ENCODE measurements at places on chromosomes 7 and 10.

GRCh38 chr10:43778571-43778970 lies 129.9 kb upstream of the ZNF32 start:
- peaks cover 8% of the 10 kb centered on the region for H3K27me3 ChIP-seq
- no peak for DNase-seq
- no peaks in the 10 kb centered on the region for H3K36me3 ChIP-seq

- no peak overlapping the region for H3K27ac ChIP-seq
- no peaks in the 10 kb centered on the region for H3K36me3 ChIP-seq
- H3K4me1 ChIP-seq = no peaks in the 10 kb centered on the region
- peaks cover 6% of the 10 kb centered on the region for H3K27me3 ChIP-seq
- no peak overlapping the region for H3K4me3 ChIP-seq
Measured at GRCh38 chr10:114577133-114577532, 80.9 kb downstream of the ABLIM1 start.

GRCh38 chr7:92824450-92824849 lies 11.9 kb downstream of the CDK6 start:
- H3K27ac ChIP-seq = no peak overlapping the region
- no peak overlapping the region for H3K4me3 ChIP-seq
- peaks cover 4% of the 10 kb centered on the region for H3K36me3 ChIP-seq

- H3K27me3 ChIP-seq = no peaks in the 10 kb centered on the region
- H3K36me3 ChIP-seq = no peaks in the 10 kb centered on the region
- H3K4me3 ChIP-seq = no peak overlapping the region
- DNase-seq = no peak
- no peaks in the 10 kb centered on the region for H3K4me1 ChIP-seq
Measured at GRCh38 chr7:45690762-45691150, 116.6 kb downstream of the ADCY1 start.

- peak overlapping the region; percentile 30 for H3K4me3 ChIP-seq
- no peaks in the 10 kb centered on the region for H3K27me3 ChIP-seq
- H3K36me3 ChIP-seq = no peaks in the 10 kb centered on the region
- peaks cover 57% of the 10 kb centered on the region for H3K4me1 ChIP-seq
- H3K27ac ChIP-seq = peak overlapping the region; percentile 7
Measured at GRCh38 chr10:50540826-50541122, 83.0 kb downstream of the SGMS1 start.

DNA sequence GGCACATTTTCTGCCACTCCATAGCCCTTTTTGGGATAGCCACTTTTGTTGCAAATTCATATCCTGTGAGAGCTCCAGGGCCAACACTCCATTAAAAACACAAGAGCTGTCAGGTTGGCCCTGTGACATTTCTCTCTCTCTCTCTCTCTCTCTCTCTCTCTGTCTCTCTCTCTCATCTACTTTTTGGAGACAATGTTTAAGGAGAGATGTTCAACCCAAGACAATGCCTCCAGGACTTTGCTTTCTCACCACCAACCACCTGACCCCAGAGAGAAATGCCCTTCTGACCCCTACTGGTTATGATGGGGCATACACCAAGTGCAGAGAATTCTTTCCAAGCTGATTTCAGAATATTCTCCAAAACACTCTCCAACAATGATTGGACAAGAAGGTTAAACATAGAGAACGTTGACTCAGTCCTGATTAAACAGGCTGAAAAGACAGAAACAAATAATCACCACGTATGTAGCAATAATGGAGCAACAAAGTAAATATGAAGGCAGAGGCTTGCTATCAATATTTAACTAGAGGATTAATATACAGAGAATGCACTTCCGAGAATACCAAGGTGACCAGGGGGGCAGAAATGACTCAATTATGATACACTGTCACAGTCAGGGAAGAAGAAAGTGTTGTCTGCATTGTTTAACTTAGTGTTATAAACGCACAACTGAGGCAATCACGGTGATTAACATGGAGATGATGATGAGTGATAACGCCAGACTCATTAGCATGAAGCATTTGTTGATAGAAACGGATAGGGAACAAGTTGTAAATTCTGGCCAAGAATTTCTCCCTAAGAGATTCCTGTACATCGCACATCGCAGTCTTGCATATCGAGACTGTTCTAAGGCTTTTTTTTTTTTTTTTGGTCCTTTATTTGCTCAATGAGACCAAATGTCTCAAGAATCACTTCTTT lies 178.5 kb downstream of the NRP1 start:
- no peak overlapping the region for H3K4me3 ChIP-seq
- peaks cover 33% of the 10 kb centered on the region for H3K4me1 ChIP-seq
- no peaks in the 10 kb centered on the region for H3K36me3 ChIP-seq
- H3K27ac ChIP-seq = peak overlapping the region; percentile 72

GRCh38 chr7:157928171-157928794 lies 591.5 kb downstream of the DNAJB6 start:
- no peaks in the 10 kb centered on the region for H3K36me3 ChIP-seq
- H3K4me1 ChIP-seq = no peaks in the 10 kb centered on the region
- H3K4me3 ChIP-seq = no peak overlapping the region
- no peak overlapping the region for H3K27ac ChIP-seq

- H3K27me3 ChIP-seq = peaks cover 35% of the 10 kb centered on the region
- H3K4me1 ChIP-seq = peaks cover 4% of the 10 kb centered on the region
- no peaks in the 10 kb centered on the region for H3K36me3 ChIP-seq
- no peak overlapping the region for H3K27ac ChIP-seq
Measured at GRCh38 chr10:100566561-100566960, 30.8 kb downstream of the HIF1AN start.

- peaks cover 24% of the 10 kb centered on the region for H3K27me3 ChIP-seq
- H3K27ac ChIP-seq = no peak overlapping the region
- DNase-seq = no peak
- H3K4me3 ChIP-seq = no peak overlapping the region
Measured at GRCh38 chr10:117534321-117535297, 7.9 kb upstream of the EMX2 start.

DNA sequence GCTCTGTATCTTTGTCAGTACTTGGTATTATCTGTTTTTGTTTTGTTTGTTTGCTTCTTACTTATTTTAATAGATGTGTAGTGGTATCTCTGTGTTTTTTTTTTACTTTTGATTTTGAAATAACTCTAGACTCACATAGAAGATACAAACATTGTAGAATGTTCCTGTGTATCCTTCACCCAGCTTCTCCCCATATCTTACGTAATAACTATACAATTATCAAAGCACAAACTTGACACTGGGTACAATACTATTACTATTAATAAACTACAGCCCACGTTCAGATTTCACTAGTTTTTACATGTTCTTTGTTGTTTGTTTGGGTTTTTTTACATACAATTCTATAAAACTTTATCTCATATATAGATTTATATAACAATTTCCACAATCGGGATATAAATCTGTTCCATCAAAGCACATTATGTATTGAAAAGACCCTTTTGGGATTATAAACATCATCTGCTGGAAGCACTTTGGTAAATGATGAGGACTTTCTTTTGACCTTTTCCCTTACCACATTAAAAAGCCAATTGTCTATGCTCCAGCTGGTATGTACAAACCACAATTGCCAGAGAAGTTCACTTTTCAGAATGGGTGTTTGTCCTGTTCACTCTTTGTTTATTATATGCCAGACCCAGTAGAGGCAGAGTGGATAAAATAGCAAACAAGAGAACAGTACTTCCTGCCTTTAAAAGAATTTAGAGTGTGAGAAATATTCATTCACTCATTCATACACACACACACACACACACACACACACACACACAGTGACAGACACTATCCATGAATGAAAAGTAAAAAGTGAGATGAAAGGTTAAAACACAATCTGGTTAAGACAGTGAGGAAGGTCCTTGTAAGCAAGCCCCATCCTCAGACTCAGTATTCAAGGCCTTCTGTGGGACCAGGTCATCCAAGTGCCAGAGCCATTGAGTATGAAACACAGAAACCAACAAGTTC lies 113.0 kb downstream of the SGMS1 start:
- H3K4me1 ChIP-seq = peaks cover 38% of the 10 kb centered on the region
- H3K36me3 ChIP-seq = peaks cover 11% of the 10 kb centered on the region
- no peaks in the 10 kb centered on the region for H3K27me3 ChIP-seq
- no peak overlapping the region for H3K27ac ChIP-seq

DNA sequence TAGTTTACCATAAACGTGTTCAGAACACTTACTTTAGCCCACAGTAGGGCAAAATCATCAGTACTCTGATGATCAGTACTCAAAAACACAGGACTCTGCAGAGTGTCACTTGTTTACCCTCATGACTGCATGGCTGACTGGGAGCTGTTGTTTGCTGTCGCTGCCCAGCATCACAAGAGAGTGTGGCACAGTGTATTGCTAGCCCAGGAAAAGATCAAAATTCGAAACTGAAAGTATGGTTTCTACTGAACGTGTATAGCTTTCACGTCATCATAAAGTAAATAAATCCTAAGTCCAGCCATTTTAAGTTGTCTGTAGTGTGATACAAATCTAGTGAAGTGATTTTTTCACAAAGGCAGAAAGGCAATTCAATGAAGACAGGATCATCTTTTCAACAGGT lies 184.6 kb downstream of the RAMP3 start:
- peaks cover 4% of the 10 kb centered on the region for H3K27me3 ChIP-seq
- H3K27ac ChIP-seq = no peak overlapping the region
- H3K4me1 ChIP-seq = peaks cover 3% of the 10 kb centered on the region
- no peaks in the 10 kb centered on the region for H3K36me3 ChIP-seq
- no peak for DNase-seq

DNA sequence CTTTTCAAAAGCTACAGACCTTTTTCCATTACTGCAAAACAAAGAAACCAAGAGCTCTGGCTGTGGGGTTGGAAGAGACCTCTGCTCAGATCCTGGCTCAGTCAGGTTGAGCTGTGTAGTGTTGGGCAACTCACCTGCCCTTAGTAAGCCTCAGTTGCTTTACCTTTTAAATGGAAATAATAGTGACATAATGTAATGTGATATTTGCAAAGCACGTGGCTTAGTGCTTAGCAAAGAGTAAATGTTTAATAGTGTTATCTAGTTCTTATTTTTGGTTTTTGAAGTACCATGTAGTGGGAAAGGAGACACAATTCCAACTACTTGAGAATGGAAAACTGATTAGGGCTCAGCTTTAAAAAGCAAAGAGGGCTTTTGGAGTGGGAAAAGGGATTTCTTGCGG lies 100.2 kb downstream of the SVIL start:
- peaks cover 2% of the 10 kb centered on the region for H3K27me3 ChIP-seq
- DNase-seq = no peak
- no peak overlapping the region for H3K27ac ChIP-seq
- no peaks in the 10 kb centered on the region for H3K4me1 ChIP-seq
- H3K4me3 ChIP-seq = no peak overlapping the region

DNA sequence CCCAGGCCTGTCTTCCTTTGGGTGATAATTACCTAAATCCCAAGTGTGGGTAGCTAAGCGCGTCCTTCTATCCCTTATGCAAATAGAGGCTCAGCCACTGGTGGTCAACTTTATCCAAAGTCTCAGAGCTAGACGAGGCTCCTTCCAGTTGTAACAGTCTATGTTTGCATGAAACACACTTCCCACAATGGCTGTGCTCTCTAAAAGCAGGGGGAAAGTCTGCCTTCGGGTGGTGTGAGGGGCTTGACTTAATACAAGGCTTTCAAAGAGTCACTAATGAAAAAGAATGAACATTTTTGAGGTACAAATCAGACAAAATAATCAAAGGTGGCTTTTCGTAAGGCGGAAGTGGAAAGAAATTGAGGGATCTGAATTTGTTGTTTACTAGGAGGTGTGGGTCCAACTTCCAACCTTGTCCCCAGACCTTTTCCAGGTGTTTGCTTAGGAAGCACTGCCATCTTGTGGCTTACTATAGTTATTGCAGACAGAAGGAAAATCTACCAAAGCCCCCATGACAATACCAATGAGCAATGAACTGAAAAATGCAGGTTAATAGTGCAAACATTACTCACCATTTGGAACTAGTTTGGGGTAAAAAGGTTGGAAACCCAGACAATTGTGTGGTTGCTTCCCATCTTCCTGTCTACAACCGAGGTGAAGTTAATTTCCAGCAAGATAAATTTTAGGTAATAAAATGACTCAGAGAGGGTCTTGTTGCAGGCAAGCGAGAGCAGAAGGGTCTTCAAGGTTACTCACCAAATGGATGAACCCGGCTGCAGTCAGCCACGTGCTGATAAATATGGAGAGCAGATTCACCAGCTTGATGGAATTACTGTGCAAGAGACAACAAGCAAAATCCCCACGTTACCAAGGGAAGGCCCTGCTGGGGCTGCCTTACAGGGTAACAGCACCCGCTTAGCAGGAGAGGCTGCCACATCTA lies 525.7 kb downstream of the KCNMA1 start:
- H3K27ac ChIP-seq = no peak overlapping the region
- no peak overlapping the region for H3K4me3 ChIP-seq
- no peaks in the 10 kb centered on the region for H3K36me3 ChIP-seq
- no peaks in the 10 kb centered on the region for H3K27me3 ChIP-seq
- H3K4me1 ChIP-seq = no peaks in the 10 kb centered on the region

DNA sequence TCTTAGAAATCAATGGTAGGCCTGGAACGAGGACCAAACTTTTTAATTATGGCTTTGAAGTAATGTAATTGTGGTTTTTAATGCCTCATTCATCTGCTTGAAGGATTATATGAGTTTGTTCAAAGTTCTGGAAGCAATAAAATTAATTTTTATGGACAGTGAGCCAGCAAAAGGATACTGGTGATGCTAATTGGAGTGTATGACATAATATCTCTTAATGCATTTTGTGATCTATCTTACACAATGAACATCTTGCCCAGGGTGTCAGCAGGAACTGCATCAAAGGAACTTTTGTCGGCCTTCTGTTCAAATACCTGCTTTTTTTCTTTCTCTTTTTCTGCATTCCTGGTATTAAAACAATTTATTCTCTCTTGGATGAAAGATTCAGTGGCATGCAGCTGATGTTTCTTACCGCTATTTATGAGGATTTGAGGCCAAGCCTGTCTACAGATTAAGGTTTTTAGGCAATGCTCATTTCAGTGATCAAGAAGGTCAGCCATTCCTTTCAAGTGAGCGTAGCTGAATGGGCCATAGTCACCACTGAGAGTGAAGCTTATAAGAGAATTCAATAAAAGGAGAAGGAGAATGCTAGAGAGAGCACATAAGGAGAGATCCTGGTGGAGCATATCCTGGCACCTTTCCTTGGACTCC lies 974.8 kb downstream of the SORCS3 start:
- H3K27ac ChIP-seq = no peak overlapping the region
- H3K4me1 ChIP-seq = no peaks in the 10 kb centered on the region
- H3K36me3 ChIP-seq = no peaks in the 10 kb centered on the region
- H3K27me3 ChIP-seq = no peaks in the 10 kb centered on the region
- no peak overlapping the region for H3K4me3 ChIP-seq

- H3K36me3 ChIP-seq = no peaks in the 10 kb centered on the region
- no peaks in the 10 kb centered on the region for H3K4me1 ChIP-seq
- no peak overlapping the region for H3K27ac ChIP-seq
- no peaks in the 10 kb centered on the region for H3K27me3 ChIP-seq
Measured at GRCh38 chr7:20408467-20408826, 77.7 kb downstream of the ITGB8 start.

DNA sequence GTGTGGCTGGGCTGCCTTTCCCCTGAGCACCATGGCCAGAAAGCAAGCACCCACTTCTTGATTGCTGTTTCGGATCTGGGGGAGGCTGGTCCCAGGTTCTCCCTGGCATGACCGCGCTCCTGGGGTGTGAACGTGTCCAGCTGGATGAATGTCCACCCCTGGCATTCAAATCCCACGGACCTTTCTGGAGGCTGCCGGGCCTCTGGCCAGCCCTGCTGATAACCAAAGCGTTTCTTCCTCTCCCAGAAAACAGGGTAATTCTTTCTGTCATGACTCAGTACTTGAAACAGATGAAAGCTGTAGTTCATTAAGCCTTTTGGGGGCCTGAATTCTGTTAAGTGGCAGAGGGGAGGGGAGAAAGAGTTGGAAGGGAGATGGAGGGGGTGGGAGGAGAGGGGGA lies 73.1 kb upstream of the SAMD8 start:
- no peaks in the 10 kb centered on the region for H3K36me3 ChIP-seq
- peaks cover 3% of the 10 kb centered on the region for H3K4me1 ChIP-seq
- no peak overlapping the region for H3K4me3 ChIP-seq
- no peaks in the 10 kb centered on the region for H3K27me3 ChIP-seq
- no peak for DNase-seq
- H3K27ac ChIP-seq = no peak overlapping the region

Measured in memory B cell (primary cell).